ENCODE measurements at places on chromosomes 7 and 10.
A peak's percentile ranks its signal among the peaks of the same experiment; 100 is the strongest.

DNA sequence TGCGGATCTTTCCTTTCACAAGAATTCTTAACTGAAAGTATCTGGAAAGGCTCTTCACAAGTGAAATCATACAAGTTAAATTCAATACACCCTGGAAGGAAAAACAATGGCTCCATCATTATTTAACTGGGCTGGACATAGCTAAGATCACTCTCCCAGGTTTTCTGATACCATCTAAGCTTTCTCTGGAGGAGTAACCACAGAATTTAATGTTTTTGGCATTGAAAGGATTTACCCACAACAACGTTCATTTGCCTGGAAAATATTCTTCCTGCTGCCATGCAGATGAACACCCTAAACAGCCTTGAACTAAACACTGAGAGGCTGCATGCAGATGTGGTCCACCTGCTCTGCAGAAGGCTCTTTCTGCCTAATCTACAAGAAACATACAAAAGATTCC is 4.3 kb downstream of the NEBL start:
- ATAC-seq: no peak

- ATAC-seq: no peak
These were observed 315.9 kb upstream of the LRRN3 start for GRCh38 chr7:110775046-110775445.

GRCh38 chr7:85765698-85766298 is 578.9 kb upstream of the SEMA3D start:
- ATAC-seq: no peak

DNA sequence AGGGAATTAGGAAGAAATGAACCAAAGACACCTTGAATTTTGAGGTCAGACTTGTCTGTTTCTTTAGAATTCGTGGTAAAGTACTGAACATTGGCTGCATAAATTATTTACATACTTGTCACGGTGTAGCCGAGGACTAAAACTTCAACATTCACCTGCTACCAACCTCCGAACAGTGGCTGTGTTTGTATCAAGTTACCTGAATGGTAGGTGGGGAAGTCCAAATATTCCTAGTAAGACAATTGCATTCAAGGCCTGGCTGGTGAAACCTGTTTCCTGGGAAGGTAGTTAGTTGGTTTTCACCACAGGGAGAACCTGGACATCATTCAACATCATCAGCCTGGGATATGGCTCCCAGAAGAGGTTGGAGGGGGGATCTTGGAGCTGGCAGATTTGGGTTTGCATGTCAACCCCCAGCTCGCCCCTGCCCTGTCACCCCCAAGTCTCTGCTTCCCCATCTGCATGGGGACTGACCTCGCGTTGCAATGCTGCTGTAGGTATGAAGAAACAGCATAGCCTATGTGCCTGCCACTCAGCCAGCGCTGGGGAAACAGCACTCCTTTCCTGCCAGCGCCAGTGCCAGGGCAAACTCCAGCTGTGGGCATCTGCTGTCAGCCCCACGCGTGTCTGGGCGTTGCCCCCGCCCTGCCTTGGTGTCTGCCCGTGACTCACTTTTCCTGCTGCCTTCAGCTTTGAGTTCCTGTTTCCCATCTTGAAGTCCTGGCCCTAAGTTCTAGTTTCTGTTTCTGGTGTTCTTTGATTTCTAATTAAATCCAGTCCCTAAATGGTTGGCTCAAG is 12.7 kb upstream of the LARP4B start:
- peak; percentile 81 for ATAC-seq

DNA sequence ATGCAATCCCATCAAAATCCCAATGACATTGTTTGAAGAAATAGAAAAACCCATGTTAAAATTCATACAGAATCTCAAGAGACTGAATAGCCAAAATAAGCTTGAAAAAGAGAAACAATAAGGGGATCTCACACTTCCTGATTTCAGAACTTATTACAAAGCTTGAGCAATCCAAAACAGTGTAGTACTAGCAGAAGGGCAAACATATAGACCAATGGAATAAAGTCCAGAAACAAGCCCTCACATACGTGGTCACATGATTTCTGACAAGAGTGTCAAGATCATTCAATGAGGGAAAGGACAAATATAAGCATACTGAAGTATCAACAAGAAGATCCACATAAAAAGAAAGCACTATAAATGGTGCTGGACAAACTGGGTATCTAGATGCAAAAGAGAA is 31.9 kb downstream of the MICU1 start:
- ATAC-seq: no peak

DNA sequence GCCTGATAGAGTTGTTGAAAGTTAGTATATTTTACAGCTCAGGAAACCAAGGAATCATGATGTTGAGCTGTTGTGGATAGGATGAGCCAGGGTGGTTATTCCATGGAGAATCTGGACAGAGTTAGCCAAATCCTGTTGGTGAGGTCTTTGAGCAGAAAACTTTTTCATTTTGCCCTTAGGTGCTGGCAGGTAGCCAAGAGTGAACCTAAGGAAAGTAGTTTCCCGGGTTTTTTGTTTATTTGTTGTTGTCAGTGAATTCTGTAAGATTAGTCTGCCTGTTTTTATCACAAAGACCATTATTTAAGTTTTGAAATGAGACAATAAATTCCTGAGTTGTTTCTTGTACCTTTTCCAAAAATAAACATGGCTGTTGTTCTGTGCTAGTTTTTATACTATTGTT is 61.0 kb downstream of the GALNT11 start:
- ATAC-seq: no peak

GRCh38 chr10:70573599-70574506 is 28.7 kb downstream of the PRF1 start:
- no peak for ATAC-seq

- ATAC-seq: no peak
These were observed 18.9 kb downstream of the RCC1L start for GRCh38 chr7:75054744-75055143.

All from stimulated activated memory B cell treated with anti-CD40 and anti-IgM and Interleukin-4, amounts not matched to agents 10 μg/mL and 1 μg/mL and 100 μg/mL, for 72 hours (primary cell).